ENCODE measurements at places on chromosomes 6 and 20.

- no peak for DNase-seq
Measured at GRCh38 chr6:56516003-56516402, 126.7 kb downstream of the DST start.

- DNase-seq, result peak; percentile 54
Measured at GRCh38 chr20:57628047-57628961, 8.1 kb upstream of the ZBP1 start.

DNA sequence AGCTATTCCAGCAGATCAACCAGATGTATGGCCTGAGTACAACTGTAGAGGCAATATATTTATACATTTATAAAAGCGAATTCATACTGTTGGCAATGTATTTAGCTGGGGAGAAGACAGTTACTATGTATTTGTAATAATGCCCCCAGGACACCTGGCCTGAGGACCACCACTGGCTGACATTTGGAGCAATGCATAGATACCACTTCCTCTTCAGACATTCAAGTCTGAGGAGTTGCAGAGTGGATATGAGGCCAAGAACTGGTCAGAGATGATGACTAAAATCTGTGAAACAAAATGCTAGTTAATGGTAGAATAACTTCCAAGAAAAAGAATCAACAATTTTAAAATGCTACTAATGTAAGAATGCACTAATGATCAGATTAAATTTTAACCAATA is 462.3 kb downstream of the CDC5L start:
- no peak for DNase-seq

DNA sequence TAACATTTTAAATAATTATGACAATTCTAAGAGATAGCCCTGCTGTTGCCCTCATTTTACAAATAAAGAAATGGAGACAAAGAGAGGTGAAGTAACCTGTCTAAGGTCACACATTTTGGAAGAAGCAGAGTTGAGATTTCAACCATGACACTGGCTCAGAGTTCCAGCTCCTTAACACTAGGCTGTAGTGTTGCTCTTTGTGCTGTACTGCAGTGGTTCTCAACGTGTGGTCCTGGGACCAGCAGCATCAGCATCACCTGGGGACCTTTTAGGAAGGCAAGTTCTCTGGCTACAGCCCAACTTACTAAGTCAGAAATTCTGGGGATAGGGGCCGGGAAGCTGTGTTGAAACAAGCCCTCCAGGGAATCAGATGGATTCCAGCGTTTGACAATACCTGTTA is 62.4 kb upstream of the FERMT1 start:
- no peak for DNase-seq

DNA sequence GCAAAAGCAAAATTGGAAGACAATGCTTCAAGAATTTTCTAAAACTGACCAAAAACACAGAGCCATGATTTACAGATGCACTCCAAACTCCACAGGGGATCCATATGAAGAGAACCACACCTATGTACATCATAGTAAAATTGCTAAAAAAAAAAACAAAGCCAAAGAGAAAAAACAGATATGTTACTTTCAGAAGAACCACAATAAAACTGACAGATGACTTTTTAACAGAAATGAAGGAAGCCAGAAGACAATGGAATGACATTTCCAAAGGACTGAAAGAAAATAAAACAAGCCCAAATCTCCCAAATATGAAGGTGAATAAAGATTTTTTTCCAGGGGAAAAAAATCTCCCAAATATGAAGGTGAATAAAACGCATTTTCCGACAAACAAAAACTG is 17.5 kb downstream of the TRERF1 start:
- no peak for DNase-seq

DNA sequence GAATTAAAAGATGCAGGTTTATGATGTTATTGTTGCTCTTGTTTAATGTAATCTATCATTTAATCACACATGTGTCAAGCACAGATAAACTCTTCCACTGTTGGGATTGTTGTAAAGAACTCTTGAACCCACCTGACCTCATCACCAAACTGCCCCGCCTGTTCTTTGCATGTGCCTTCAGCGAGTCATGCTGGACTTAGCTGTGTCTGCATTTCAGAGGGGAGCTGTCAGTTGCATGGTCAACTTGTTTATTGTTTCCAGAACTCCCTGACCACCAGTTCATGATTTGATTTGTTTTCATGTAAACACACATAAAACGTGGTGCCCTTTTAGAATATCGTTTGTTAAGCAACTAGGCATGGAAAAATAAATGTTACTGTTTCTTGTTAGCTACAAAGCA is 93.6 kb downstream of the KHDC1L start:
- DNase-seq, result no peak

GRCh38 chr6:133953634-133954415 is 801 bp downstream of the TBPL1 start:
- no peak for DNase-seq

GRCh38 chr6:1995636-1996035 is 249.8 kb downstream of the GMDS start:
- DNase-seq, result no peak
